Hindlimb muscle (tissue), 1 donor: ENCODE measurements at places on chromosomes 4 and X.

- DNase-seq, result no peak
Observed at GRCh38 chr4:149825336-149825735, 9.7 kb upstream of the IQCM start.

DNA sequence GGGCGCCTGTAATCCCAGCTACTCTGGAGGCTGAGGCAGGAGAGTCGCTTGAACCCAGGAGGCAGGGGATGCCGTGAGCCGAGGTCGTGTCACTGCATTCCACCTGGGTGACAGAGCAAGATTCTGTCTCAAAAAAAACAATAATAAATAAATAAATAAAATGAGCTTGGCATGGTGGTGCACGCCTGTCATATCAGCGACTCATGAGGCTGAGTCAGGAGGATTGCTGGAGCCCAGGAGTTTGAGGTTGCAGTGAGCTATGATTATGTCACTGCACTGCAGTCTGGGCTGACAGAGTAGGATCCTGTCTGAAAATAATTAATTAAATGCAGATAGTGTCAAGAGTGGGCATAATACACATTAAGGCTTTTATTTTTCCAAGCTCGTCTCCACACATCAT is 77.5 kb downstream of the DHRSX start:
- no peak for DNase-seq

- no peak for DNase-seq
Observed at GRCh38 chr4:7753271-7753670, 186.4 kb downstream of the AFAP1 start.

DNA sequence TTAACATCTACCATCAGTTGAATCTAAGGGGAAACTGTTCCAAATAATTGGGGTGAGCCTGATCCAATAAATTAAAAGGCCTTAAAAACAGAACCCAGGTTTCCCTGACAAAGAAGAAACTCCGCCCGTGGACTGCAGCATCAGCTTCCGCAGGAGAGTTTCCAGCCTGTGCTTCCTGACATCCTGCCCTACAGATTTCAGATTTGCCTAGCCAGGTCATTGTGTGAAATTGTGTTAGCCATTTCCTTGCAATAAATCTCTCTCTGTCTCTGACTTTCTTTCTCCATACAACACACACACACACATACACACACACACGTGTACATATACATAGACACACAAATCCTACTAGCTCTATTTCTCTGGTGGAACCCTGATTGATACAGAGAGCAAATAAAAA is 48.3 kb upstream of the LCORL start:
- DNase-seq, result no peak

- no peak for DNase-seq
Observed at GRCh38 chr4:15652191-15652590, 3.0 kb downstream of the FBXL5 start.
